ENCODE measurements at places on chromosomes 6 and 20.
A peak's percentile ranks its signal among the peaks of the same experiment; 100 is the strongest.

DNA sequence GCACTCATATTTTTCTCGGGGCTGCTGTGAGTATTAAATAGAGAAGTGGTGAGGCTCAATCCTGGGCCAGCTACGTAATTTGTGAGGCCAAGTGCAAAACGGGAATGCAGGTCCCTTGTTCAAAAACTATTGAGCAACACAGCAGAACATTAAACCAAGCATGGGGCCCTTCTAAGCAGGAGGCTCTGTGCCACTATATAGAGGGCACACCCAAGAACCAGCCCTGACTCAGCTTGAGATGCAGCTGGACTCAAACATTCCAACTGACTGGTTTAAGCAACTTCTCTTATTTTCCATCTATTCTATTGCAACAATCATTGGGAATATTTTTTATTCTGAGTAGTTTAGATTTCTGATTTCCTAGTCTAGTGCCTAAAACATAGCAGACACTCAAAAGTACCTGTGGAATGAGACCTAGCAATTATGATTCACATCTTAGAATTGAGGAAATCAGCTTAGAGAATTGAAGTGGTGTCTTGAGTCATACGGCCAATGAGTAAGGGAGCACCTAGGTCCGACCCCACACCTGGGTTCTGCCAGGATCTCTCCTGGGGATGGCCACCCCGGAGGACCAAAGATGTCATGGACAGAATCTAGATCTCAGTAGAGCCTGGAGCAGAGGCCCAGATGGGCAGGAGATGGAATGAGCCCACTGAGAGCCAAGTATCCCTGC lies 1.3 kb downstream of the SIRPB2 start:
- no peak for DNase-seq

DNA sequence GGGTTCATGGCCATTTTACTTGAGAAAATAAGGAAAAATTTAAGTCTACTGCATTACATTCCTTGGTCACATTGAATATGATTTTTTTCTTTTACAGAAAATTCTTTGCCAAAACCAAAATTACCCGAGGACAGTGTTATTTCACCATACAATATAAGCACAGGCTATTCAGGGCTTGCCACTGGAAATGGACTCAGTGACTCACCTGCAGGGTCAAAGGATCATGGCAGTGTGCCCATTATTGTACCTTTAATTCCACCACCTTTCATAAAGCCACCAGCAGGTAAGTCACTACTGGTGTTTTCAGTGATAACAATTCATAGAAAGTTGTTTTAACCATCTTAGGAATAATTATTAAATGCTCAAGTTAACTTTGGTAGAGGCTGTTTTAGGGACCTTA lies 16.2 kb downstream of the SOBP start:
- no peak for DNase-seq

DNA sequence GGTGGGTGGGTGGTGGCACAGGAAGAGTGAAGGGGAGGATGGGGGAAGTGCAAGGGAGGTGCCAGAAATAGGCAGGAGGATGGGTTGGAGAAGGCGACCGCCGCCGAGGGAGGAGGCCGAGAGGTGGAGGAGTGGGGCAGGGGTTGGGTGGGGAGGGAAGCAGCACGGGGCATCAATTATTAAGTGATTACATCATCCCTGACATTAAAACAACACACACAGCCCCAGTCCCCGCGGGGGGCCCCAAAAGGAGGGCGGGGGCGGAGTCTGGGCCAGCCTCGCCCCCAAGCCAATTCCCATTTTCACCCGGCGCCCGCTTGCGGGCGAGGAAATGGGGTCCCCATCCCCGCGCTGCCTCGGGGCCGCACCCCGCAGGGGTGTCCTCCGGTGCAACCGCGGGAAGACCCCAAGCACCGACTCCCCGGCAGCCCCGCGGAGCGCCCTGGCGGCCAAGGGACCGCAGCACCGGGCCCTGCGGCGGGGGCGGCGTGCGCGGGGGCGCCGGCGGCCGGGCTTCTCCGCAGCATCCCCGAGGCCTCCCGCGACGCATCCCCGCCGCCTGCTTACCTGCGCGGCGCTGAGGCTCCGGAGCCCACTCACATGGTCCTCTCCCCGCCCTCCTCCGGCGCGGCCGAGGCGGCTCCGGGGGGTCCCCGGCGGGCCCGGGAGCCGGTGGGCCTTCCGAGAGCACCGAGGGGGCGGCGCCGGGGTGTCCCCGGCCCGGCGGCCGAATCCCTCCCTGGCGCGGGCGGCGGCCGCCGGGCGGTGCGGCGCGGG lies 663 bp downstream of the FYN start:
- DNase-seq: peak; percentile 75

DNA sequence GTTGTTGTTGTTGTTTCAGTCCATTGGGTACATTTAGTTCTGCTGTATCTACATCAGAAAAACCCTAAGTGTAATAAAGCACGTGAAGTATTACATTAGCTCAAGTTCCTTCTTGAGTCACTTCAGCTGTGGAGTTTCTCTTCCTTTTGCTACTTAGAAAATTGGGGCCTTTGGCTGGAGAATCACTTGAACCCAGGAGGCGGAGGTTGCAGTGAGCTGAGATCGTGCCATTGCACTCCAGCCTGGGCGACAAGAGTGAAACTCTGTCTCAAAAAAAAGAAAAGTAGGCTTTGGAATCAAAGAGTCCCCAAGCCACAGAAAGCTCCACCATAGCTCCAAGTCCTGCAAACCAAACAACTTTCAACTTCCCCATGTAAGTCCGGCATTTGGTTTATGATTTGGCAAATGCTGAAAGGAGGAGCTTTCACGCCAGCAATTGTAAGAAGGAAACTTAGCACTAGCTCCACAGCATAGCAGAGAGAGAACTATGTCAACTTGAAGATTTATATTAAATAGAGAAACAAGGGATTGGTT lies 56.5 kb upstream of the RNF144B start:
- no peak for DNase-seq

GRCh38 chr20:49846206-49846807 lies 33.7 kb downstream of the SLC9A8 start:
- DNase-seq: peak; percentile 37

- DNase-seq: no peak
Measured at GRCh38 chr6:98514796-98515195, 319.6 kb upstream of the POU3F2 start.

DNA sequence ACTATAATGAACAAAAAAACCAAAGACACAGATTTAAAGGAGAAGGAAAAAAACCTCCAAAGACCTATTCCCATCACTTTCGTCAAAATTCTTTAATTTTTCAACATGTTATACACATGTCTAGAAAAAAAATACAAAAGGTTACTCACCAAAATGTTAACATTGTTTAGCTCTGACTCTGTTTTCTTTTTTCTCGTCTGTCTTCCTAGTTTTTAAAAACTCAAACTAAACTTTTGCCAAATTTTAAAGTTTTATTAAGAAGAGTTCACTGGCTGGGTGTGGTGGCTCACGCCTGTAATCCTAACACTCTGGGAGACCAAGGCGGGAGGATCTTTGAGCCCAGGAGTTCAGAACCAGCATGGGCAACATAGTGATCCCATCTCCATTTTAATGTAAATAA lies 10.8 kb downstream of the MCUR1 start:
- DNase-seq: no peak

DNA sequence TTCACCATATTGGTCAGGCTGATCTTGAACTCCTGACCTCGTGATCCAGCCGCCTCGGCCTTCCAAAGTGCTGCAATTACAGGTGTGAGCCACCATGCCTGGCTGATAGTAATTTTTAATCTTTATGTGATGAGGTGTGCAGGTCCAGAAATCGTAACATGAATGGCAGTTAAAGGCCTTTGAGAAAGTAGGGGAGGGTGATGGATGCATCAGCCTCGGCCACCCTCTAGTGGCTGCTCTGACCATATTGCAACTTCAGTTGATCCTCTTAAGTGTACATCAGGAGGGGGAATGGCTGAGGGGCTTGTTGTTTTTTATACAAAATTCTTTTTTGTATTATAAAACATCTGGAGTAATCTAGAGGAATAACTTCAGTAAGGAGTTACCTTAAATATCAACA lies 193.0 kb downstream of the ZFAND3 start:
- no peak for DNase-seq

DNA sequence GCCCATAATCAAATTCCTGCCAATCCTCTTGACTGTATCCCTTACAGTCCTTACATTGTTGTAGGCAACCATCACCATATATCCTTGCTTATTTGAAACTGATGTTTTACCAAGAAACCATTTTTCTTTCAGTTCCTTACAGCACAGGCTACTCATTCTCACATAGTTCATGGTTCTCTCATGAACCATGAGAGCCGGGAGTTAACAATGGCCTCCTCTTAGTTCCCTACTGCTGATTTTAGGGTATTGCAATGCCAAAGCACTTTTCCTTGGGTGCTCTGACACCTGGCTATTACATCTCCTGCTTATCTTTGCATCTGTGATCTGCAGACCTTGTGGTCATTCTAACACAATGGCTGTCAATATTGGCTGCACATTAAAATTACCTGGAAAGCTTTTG lies 133.4 kb downstream of the MYB start:
- DNase-seq: no peak

GRCh38 chr6:136038531-136038930 lies 187.0 kb downstream of the PDE7B start:
- DNase-seq: no peak

GRCh38 chr6:119672725-119673124 lies 323.2 kb upstream of the MAN1A1 start:
- DNase-seq: no peak

GRCh38 chr6:113293423-113293740 lies 563.8 kb upstream of the MARCKS start:
- no peak for DNase-seq

DNA sequence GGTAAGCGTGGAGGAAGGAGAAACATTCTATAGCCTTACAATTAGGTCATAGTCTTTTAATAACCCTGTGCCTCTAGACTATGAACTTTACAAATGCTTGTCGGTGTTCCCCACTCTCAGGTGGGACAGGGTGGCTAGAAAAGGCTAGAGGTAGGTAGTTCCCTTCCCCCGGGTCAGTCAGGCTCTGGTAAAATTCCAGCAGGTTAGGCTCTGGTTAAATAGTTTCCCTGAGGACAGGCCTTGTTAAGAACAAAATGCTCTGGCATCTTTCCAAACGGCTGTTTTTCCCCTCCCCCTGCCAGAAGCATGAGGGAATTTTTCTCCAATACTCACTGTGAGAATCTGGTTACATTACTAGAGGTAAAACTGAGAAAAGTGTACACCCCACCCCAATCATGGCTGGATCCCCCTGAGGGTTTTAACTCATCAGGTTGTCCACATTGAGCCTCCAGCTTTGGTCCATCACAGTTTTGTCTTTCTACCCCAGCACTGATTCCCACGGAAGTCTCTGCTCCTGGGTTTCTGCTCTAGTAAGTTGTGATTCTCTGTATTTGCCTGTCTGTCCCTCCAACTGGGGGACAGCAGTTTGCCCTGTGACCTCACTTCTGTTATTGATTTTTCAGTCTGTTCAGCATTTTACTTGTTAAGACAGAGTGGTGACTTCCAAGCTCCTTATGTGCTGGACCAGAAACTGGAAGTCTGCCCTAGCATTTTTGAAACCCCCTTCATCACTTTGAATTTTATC lies 84.7 kb upstream of the ADGRF1 start:
- no peak for DNase-seq

DNA sequence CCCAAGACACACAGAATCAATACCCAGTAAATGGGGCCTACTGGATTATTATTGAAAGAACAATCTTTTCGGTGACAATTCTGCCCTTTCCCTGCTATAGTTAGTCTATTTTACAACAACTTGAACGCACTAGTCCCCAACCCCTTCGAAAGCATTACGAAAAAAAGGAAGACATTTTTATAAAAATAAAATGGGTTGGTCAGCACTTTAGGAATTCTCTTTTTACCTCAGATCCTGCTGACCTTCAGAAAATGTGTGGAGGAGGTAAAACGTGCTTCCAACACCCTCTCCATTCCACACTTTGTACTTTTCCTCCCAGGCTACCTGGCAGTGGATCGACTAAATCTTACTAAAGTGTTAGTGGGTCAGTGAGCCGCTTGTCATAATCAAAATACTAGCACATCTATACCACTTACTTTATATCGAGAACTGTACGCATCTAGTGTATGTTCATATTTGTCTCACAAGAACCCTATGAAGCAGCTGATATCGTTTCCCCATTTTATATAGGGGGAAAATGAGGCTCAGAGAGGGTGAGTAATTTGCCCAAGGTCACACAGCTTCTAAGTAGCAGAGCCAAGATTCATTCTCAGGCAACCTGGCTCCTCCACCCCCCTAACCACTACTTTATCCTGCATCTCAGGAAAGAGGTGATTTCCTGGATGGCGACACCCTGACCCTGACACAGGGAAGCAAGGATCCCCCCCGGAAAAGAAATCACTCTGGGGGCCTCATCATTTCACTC lies 10.6 kb downstream of the NFATC2 start:
- DNase-seq: no peak

- DNase-seq: no peak
Measured at GRCh38 chr6:14280766-14281293, 163.3 kb downstream of the CD83 start.

- DNase-seq: no peak
Measured at GRCh38 chr20:1206366-1207148, 3.3 kb downstream of the C20orf202 start.

DNA sequence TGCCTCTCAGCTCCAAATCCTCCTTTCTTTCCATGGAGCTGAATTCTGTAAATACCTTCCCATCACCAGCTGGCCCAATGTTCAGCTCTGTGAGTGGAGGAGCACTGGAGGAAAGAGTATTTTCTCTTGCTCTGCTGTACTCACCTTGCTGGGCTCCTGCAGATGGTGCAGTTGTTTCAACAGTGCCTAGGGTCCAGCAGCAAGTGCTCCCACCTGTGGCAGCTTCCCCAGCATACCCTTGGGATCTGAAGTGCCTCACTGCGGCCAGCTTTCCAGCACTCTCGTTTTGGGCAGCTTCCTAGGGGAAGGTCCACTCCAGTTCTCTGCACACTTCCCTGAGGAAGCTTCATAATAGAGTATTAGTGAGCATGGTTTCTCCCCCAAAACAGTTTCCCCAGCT lies 170.9 kb downstream of the ARHGAP18 start:
- DNase-seq: no peak

GRCh38 chr6:119678961-119679360 lies 329.4 kb upstream of the MAN1A1 start:
- DNase-seq: no peak

GRCh38 chr6:22575190-22575589 lies 5.8 kb downstream of the HDGFL1 start:
- DNase-seq: no peak

GRCh38 chr6:143505111-143505510 lies 6.4 kb downstream of the FUCA2 start:
- no peak for DNase-seq

Data from activated naive CD4-positive, alpha-beta T cell treated with Interleukin-2 at 50 U/mL for 16 hours (primary cell).